ENCODE measurements at places on chromosomes 12 and 14. TPM values are rescaled to one million over a fixed set of nuclear protein-coding genes. Genes with fewer than 3 reads are reported as not detected.

GRCh38 chr14:54387328-54387727 lies 9.5 kb upstream of the CDKN3 start:
- no peak for DNase-seq

DNA sequence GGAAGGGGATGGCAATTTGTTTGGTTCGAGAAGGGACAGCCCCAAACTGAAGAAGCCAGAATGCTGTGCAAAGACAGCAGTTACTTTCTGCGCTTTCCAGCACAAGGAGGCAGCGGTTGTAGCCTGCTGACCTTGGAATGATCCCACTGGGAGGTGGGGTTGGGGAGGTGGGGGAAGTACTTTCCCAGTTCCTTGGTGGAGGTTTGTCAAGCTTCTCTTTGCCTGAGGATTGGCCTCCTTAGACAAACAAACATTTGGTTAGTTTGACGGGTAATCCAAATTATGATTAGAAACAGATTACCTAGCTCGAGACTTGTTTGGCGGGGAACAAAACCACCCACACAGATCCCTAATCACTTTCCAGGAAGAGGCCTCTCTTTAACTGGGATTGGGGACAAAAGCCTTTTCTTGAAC lies 79.1 kb upstream of the EGLN3 start:
- no peak for DNase-seq

GRCh38 chr12:116492703-116493324 lies 66.4 kb upstream of the MAP1LC3B2 start:
- DNase-seq: no peak

GRCh38 chr12:51076236-51076930 lies 7.0 kb downstream of the CSRNP2 start:
- no peak for DNase-seq

DNA sequence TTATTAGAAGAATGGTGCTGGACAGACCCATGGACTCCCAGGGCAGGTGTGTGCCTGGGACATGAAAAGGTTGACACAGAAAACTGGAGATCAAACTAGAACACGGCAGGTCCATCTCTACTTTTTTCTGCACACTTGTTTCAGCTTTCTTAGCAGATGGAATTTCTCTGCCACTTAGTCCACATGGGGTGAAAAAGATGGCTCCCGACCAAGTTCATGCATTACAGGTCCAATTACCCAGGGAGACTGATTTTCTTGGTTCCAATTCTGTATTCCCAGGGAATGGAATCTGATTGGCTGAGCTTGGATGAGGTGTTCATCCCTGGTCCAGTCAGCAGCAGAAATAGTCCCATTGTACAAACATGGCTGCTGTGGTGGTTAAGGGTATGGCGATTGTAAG lies 238.9 kb upstream of the SRRM4 start:
- DNase-seq: no peak

Gene SLC25A47
- total RNA-seq: 0.54 TPM

- DNase-seq: no peak
These were observed 8.2 kb upstream of the MAX start for GRCh38 chr14:65110525-65110924.

Gene TC2N
- total RNA-seq: 59.4 TPM

- DNase-seq: no peak
These were observed 102.2 kb downstream of the VEZT start for GRCh38 chr12:95319694-95320331.

Gene AKAP3
- total RNA-seq: 2.4 TPM

GRCh38 chr14:24712909-24713308 lies 78.9 kb upstream of the GZMB start:
- DNase-seq: no peak

DNA sequence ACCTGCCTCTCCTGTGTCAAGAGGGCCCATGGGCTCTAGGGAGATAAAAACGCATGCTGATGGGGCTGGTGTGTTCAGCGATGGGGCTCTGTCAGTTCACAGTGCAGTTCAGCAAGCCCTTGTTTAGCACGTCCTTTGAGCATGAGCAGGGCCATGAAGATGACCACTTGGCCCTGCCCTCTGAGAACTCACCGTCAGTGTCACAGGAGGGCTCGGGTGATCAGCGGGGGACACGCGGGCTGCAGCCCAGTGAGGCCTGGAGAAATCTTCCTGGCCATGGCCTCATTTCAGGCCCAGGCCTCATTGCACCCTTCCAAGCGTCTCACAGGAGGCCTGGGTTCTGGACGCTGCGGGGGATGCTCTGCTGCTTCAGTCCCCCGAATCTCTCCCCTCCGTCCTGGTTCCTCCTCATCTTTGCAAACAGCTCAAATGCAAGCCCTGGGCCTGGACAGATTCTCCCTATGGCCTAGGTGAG lies 181.6 kb downstream of the ADGRD1 start:
- DNase-seq: no peak

DNA sequence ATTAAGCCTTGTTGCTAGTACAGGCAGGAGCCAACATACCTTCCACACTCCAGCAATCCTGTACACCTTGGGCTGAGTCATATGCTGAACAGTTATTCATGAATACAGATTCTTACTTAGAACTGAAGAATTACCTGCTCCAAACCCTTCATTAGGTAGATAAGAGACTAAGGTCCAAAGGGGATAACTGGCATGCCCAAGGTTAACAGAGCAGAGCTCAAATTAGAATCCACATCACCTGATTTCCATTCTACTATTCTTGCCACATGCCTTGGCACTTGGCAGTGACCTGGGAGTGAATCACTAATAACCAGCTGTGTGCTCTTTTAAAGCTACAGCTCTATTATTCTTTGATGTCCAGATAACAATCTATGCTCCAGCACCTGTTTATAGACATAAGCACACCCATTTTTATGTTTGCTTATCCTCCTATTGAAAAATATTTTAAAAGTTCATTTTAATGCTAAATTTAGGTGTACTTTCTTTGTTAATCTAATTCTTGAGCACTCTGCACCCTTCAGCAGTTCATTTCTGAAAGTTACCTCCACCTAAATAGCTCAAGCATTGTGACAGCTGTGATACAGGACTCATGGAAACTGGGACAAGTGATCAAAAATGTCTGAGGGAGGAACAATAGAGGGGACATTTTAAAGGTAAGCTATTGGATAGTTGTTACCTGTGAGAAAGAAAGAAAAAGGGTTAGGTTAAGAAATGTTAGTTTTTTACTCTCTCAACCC lies 19.4 kb downstream of the LPCAT3 start:
- no peak for DNase-seq

- no peak for DNase-seq
These were observed 2.3 kb downstream of the TM9SF1 start for GRCh38 chr14:24192933-24193332.

Gene CD4
- total RNA-seq: 2.1 TPM

DNA sequence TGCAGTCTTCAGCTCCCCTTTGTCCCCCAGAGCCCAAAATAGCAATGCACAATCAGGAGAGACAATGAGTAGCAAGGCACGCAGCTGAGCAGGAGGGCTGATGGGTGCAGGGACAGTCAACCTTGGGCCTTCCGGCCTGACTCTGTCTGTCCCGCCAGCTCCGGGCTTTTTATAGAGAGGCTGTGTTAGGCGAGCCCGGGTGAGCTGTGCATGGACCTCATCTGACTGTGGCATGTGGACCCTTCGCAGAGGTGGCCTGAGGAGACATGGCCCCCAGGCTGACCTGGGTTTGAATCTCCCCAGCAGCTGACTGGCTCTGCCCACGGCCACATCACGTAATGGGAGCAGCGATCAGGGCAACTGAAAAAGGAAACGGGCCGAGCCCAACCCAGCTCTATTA lies 177.9 kb downstream of the TSPAN9 start:
- DNase-seq: no peak

GRCh38 chr14:103374121-103374520 lies 11.1 kb upstream of the MARK3 start:
- DNase-seq: no peak

Gene FGF23
- not detected for total RNA-seq

Gene ABCD2
- 1.7 TPM for total RNA-seq

GRCh38 chr14:59046746-59047145 lies 141.7 kb upstream of the DAAM1 start:
- DNase-seq: no peak

- no peak for DNase-seq
These were observed 3.2 kb downstream of the C14orf132 start for GRCh38 chr14:96042248-96042930.

GRCh38 chr12:26870491-26871419 lies 37.8 kb upstream of the ITPR2 start:
- no peak for DNase-seq

DNA sequence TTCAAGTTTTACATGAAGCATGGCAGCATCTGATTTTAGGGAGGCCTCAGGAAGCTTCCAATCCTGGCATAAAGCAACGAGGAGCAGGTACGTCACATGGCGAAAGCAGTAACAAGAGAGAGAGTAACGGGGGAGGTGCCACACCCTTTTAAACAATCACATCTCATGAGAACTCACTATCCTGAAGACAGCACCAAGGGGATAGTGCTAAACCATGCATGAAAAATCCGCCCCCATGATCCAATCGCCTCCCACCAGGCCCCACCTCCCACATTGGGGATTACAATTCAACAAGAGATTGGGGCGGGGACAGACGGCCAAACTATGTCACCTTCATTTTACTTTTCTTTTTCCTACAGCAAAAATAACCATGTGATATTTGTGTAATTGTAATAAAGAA lies 7.2 kb upstream of the MAP3K9 start:
- no peak for DNase-seq

Gene RNASE11
- not detected for total RNA-seq

Gene GOLT1B
- 20.1 TPM for total RNA-seq

DNA sequence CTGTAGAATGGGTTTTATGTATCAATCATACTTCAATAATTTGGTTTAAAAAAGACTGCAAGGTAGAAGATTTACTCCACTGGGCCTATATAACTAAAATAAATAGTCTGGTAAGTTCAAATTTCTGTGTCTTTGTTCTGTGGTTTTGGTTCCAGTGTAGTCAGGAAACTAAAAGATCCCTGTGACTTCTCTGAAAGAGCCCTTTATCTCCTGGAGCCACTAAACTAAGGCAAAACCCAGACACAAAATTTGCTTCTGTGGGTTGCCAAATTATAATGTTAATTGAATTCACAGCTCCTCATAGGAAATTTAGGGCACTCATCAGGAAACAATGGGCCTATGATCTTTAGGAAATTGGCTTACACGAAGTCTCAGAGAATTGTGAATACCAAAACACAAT lies 1038.4 kb downstream of the GALC start:
- DNase-seq: no peak

GRCh38 chr14:54589076-54589475 lies 22.1 kb downstream of the SAMD4A start:
- no peak for DNase-seq

Measured in Peyer's patch (tissue), 4 donors.